ENCODE measurements at places on chromosomes 4 and X.

DNA sequence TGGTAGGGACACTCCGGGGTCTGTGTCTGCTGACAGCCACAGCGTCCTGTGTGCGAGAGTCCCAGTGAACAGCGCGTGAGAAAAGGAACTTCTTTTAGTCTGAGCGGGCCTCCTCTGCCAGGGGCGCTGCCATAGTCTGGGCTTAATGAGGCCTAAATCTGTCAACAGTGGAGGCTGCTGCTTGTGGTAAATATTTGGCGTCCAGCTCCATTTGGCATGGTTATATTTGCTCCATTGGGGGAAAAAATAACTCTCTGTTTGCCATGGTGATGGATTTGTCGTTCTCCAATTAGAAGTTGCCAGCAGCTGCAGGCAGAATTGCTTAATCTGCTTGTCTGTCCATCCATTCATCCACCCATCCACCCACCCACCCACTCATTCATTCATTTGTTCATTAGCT lies 71.4 kb upstream of the PSAPL1 start:
- DNase-seq: no peak

DNA sequence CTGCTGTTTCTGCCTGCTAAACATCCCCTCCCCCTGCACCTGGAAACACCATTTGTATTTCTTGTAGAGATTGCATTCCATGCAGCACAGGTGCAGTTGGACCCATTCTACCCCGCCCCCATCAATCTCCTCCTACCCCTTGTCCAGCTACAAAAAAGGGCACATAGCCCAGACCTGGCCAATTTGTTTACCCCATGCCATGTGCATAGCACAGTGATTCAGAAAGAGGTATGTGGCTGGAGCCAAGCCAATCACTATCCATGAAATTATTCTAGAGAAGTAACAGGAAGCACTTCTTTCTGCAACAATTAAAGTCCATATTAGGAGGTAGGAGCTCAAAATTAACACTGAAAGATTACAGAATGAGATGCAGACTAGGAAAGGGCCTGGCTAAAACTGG lies 20.2 kb upstream of the TMEM184C start:
- DNase-seq: no peak

GRCh38 chrX:16573781-16574180 lies 76.2 kb upstream of the S100G start:
- no peak for DNase-seq

DNA sequence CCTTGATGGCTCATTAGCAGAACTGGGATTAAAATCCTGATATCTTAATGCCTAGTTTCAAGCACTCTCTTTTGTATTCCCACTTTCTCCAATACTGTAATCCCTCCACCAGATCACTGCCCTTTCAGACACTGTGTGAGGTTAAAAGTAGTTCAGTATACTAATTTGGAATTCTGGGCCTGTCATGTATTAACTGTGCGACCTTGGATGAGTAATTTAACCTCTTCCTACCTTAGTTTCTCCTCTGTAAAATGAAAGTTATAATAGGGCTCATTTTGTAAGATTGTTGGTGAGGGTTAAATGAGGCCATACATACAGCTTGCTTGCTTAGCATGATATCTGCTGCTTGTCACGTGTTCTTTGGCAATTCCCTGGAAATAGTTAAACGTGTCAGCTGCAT lies 207.3 kb upstream of the HS3ST1 start:
- DNase-seq: no peak

DNA sequence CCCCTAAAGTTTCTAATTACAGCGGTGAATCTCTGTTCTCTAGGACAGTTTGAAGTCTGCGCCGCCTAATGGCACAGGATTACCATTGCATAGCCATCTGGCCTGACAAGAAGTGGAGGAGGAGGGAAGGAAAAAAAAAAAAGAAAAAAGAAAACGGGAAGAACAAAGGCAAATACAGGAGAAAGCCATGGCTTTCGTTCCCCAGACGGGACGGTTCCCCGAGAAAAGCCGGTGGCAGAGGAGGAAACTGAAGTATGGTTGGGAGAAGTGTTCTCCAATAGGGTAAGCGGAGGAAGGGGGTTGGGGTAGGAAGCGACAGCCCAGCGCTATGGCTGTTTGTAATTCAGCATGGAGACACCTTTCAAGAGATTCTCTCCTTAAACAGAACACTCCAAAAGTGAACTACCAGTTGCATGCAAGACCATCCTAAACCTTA lies 80.8 kb downstream of the HMGN5 start:
- DNase-seq: peak; percentile 32

DNA sequence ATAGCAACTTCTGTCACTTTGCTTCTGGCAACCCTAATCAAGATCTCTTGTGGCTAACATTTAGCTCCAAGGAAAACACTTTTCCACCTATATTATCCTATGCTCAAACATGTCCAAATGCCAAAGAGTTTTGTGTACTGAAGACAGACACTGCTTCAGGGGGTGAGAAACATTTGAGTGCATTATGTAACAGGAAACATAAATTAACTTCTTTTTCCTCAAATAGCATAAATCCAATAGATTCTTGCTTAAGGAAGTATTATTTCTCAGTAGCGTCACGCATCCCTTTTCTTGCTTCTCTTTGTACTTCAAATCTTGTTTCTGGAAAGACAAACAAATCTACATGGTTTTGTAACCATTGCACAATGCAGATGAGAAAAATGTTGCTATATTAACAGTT lies 839.1 kb downstream of the GLUD2 start:
- DNase-seq: no peak

- DNase-seq: no peak
Observed at GRCh38 chrX:6777238-6778002, 242.5 kb upstream of the VCX3A start.

DNA sequence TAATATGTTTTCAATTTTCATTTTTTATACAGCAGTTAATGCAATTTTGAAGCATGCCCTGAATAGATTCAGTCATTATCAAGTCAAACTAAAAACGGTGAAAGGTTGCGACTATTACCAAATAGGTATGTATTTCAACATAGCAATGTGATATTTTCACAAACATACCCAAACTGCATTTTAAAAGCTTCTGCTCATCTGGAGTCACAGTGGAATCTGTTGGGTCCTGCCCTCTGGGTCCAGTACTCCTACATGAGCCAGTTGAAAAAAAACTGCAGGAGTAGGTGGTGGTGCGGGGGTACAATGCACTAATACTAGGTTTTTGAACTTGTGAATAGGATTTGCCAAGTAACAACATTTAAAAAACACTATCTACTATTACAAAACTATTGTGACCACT lies 938 bp downstream of the GPR34 start:
- DNase-seq: no peak

DNA sequence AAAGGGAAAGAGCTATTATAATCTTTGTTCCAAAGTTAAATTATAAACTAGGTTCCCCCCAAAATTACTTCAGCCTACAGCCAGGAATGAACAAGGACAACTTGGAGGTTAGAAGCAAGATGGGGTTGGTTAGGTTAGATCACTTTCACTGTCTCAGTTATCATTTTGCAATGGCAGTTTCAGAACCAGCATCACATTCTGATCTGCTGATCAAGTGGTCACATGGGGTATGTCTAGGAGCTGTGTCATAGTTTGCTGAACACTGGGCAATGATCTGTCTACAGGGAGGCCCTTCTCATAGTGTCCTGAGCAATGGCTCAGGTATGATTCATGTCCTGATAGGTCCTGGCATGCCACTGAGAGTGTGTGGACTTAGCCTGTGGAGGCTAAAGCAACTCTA lies 41.6 kb upstream of the XIAP start:
- no peak for DNase-seq

DNA sequence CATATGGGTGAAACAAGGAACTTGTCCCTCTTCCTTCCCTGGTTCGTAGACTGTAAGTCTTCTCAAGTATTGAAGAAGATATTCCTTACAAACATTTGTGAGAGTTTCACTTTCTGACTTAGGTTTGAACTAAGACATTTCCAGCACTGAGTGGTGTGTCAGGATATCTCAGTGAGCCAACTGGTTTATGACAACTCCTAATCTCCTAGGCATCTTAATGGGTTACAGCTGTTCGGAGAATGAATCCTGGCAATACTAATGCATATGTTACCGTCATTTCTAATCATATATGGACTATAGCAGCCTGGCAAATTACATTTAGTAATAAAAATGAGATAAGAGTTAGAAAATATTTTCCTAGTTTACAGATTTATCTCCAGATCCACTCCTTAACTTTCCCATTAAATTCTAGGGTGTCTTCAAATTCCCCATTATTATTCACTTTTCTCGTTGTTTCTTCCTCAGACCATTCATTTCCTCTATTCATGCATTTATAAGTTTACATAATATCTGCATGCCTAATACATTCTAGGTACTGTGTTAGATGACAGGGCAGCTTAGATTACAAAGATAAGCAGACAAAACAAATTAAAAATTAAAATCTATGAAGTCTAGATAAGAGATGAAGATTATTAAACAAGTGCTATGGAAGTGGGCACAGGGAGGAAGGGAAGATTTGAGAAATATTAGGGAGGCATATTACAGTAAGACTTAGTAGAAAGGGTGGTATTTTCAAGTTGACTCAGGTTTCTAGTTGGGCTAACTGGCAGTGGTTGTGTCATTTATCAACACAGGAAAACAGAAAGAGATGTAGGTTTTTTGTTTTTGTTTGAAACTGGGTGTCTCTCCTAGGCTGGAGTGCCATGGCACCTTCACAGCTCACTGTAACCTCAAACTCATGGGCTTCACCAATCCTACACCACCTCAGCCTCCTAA lies 173.9 kb downstream of the WDFY3 start:
- no peak for DNase-seq

DNA sequence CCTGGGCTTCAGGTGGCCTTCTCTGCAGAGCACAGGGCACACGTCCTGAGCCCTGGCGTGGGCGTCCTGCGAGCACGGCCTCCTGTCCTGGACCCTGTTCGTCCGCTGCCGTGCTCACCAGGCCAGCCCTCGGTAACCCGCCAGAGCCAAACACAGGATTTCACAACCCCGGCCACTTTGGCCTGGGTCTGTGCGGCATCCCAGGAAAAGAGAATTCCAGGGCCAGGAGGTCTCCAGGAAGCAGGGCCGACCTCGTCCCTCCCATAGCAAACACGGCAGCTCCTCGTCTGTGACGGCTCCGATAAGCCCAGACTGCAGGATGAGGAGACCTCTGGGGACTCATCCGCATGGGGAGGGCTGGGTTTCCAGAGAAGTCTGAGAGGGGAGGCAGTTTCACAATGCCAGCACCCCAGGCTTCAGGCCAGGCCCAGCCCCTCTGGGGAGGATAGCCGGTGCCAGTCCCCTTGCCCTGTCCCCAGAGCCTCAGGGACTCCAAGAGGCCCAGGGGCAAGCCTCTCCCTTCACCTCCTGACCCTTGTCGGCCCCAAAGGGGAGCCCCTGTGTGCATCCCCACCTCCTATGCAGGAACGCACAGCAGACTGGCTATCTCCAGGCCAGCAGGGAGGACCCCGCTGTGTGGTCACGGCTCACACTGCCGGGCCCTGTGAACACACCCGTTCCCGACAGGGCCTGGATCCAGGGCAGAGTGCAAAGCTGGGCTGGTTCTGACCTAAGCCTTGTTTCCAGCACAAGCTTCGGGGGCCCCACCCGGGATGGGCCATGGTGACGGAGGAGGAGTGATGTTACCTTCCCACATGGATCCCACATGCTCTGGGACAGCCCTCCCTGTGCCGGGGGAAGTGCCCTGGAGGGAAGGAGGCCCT lies 22.3 kb upstream of the HTRA3 start:
- no peak for DNase-seq

DNA sequence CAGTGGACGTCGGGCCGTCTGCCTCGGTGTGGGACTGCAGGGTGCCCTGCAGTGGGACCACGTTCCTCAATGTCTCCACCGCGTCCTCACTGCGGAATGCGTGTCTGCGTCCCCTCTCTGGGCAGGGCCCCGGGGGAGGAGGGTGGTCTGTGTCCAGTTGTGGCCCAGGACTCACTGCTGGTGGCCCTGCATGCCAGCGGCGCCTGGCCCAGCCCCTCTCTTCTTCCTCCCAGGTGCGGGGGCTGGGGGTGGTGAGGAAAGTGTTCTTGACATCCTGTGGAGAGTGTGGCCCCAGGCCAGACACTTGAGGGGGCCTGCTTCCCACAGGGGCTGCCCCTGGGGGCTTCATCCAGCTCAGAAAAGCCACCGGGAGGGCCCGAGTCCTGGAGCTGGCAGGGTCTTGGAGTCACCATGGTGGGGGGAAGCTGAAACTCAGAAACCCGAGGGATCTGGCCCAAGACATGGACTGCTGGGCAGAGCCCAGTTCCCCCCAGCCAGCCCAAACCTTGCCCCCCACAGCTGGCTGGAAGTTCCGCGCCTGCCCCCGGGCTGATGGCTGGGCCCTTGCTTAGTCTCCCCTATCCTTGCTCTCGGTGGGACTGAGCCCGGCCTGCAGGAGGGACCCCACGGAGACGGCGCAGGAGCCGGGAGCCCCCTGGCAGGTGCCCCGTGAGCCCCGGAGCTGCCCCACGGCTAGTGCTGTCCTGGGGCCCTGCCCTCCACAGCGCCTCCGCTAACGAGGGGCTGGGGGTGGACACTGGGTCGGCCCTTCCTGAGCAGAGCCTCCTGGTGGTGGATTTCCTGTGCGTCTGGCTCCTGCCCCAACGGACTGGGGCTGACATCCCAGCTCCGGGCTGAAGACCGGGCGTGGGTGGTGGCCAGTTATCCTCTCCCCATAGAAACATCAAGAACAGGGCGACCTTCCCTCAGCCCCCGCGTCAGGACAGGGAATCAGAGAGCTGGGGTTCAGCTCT lies 2.9 kb downstream of the DOK7 start:
- no peak for DNase-seq

GRCh38 chr4:189870511-189871234 lies 70.0 kb upstream of the FRG1 start:
- no peak for DNase-seq

DNA sequence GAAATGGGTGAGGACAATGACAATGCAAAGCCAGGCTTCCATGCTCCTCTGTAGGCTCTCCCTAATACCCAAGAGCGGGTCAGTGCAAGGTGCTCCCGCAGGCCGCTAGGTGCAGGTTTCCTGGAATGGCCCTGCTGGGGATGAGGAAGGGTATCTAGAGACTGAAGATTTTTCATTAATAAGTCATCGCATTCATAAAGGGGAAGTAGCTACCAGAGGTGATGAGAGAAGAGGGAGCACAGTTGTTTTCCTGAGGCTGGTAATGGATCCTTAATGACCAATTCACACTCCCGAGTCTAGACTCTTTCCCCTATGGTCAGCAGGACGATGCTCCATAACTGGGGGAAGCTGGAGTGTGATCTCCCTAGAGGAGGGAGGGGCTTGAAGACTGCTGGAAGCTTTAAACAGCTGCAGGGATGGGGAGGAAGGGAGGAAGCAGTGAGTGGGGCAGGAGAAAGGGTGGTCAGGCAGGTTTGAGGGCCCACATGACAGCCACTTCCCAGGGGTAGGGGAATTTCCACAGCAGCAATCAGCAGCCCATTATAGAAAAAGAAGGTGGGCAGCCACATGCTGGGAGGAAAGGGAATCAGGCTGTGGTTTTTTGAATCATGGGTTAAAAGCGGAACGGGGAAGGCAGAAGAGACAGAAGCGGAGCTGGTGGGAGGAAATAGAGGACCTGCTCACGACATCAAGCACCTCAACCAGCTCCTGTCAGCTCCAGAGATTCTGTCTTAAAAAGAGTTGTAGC lies 10.2 kb upstream of the ATP6AP2 start:
- peak; percentile 12 for DNase-seq

DNA sequence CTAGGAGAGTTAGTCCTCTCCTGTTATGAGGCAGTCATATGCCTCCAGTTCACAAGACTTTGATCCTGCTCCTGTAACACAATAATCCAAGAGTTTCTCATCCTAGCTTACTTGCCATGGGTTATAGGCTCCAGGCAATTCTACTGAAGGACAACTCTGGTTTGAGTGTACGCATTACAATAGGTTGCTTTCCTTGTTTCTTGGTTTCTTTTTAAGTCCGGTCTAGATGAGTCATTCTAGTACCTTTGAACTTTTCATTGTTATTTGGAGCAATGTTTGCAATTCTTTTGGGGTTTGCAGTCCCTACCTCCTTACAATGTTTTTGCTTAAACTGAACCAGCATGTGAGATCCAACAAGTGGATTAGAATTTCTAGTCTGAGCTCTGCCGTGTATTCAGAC lies 109.1 kb downstream of the ANAPC4 start:
- no peak for DNase-seq
